ENCODE measurements at places on chromosomes 3 and 15.

DNA sequence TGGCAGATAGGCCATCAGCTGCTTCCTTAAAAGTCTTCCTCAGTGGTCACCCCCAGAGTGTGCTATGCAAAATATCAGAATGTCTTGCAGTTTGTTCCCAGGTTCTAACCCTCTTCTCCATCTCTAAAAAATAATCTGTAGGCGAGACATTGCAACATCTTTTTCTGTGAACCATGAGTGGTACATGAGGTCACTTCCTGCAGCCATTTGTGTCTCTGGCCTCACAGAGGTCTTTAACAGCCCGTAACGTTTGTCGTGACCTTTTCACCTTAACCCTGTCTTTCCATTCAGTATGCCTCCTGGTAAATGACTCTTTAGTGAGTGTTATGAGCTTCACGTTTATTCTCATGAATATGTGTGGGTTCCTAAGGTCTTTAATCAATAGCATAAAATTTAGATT lies 145.4 kb downstream of the KLHL25 start:
- peak; percentile 76 for DNase-seq

DNA sequence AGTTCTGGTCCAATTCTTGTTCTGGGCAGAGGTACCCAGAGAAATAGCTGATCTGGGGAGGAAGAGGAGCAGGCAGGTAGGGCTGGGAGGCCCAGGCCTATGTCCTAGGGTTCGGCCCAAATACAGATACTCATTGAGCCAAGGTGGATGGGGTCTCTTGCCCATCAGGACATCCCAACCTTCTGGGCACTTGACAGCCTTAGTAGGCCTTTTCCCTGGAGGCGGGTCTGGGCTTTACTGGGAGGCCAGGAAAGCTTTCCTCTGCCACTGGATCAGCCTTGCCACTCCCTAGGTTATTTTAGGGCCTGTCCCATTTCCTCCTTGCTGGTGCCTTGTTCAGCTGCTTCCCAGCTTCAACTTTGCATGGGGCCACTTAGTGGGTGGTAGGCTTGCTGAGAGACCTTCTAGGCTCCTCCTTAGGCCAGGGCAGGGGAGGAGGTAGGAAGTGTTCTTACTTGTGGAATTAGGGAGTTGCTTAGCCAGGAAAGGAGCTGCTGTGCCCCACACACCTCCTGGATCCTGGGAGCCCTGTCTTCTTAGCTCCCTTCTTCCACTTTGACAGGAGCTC lies 9.7 kb downstream of the TEX264 start:
- DNase-seq = no peak

GRCh38 chr3:46393554-46394434 lies 13.1 kb downstream of the CCR5AS start:
- DNase-seq = no peak

DNA sequence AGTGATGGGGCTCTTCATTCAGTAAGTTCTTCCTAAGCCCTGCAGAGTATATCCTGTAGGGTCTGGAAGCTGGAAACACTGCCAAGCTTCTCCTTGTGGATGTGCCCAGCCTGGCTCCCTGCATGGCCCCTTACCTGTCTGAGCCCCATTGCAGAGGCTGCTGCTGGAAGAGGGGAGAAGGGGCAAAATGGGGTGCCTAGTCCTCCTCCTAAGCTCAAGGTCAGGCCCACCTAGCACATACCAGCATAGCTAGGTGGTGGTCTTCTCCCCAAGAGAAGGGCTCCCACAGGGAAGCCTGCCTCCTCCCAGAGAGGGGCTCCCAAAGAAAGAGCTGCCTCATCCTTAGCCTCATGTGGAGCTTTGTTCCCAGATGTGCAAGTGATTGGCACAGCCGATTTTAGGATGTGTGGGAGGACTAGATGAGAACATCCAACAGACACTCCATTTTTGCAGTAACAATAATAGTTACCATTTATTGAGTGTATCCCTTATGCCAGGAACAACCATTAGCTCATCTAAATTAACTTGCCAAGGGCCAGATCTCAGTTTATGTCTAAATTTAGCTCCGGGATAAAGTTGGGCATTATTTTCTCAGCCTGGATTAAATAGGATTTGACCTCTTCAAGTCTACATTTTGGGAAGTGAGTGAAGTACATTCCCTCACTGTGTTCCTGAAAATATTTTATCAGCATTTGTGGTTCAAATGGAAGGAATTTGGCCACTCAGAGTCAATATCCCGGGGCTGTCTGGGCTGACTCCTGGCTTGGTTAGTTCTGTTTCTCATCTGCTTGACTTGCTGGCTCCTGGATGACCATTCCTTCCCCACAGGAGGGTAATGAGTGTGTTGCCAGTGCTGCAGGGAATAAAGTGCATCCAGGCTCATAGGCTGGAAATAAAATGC lies 291.1 kb upstream of the ROPN1 start:
- peak; percentile 81 for DNase-seq

DNA sequence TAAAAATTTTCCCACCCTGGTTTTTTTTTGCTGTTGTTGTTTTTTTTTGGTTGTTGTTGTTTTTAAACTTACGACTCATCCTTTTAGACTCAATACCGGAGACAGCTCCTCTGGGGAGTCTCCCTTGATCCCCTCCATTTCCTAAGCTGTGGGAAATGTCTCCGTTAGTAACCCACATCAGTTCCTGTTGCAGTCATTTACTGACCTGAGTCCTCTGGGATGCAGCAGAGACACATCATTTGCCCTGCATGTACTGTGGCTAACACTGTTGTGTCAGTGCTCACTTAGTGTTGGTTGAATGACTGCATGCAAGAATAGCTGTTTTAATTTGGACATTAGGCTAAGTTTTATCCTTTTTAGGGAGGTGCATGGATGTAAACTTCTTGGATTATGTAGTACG lies 83.8 kb downstream of the MBNL1 start:
- no peak for DNase-seq

DNA sequence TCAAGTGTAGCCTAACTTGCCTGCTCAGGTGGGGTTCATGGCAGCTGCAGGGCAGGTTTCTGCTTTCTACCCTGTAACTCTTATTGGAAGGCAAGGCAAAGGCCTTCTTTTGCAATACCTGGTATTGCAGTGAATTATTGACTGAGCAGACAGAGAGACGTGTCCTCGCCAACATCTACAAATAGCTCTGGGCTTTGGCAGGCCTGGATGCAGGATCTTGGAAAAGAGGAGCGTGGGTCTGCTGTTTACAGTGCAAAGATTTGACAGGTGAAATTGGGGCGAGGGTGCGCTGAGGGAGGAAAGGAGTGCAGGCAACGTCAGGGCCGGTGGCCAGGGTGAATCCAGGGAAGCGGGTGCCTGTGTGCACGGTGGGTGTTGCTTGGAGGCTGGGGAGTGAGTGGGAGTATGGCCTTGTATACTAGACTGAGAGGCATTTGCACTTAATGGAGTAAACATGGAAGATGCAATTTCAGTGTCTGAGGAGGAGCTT lies 44.5 kb downstream of the ST6GAL1 start:
- no peak for DNase-seq

DNA sequence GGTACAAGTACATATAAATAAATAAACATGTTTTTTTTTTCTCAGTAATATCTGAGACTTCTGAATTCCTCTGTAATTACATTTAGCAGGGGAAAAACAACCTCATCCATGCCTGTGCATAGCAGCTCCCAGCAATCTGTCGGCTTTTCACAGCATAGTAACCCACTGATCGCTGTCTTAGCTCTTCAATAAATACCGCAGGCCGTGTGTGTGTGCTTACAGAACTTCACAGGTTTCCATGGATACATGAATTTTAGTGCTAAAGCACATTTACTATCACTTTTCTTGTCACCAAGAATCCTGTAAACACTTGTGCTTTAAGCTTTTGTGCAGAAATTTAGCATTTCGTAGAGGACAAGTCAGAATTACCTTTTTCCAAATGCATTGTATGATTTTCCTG lies 4.0 kb upstream of the PLAAT1 start:
- no peak for DNase-seq

GRCh38 chr3:17055374-17056276 lies 170.9 kb downstream of the PLCL2 start:
- DNase-seq = peak; percentile 82

DNA sequence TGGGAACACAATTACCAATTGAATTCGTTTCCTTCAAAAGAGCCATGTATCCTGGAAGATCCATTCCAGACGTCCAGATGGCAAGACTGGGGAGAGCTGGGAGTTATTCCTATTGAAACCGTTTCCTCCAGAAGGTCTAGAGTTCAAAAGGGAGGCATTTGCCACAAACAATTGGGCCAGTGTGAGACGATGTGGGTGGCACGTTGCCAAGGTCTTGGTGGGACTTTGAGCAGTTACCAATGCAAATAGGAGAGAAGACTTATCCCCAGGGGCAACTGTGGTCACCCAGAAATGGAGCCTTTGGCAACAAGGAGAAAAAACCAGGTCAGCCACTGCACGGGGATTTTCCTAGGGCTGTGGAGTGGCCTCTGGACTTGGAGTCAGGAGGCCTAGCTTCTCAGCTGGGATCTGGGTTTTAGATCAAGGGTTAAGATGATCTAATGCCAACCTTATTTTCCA lies 29.6 kb upstream of the TLE3 start:
- DNase-seq = no peak

DNA sequence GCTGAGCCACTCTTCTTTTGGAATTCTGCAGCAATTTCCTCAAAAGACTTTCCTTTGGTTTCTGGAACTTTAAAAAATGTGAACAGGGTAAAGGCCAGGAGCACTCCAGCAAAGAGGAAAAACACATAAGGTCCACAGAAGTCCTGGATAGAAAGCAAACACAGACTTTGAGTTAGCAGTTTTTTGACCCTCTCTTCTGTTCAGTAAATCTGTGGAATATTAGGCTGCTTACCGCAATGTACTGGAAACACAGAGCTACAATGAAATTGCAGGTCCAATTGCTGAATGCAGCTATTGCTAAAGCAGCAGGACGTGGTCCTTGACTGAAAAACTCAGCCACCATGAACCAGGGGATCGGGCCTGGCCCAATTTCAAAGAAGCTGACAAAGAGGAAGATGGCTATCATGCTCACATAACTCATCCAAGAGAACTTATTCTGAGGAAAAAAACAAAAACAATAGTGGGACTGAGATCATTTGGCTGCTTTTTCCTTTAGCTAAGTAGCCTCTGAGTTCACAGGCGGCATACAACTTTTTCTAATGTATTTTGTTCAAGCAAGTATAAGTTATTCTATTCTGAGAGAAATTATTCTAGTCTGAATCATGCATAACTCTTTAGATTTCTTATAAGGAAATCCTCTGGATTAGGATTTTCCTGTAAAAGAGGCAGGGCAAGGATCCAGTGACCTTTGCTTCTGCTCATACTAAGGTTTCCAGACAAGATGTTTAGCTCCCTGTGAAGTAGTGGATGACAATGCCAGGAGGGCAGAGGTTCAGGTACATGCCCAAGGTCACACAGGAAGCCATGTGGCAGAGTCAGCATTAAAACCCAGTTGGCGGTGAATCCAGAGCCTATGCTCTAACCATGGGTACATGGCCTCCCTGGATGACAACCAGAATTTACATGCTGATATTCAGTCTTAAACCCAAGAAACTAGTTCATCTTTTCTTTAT lies 28.3 kb downstream of the SLC2A2 start:
- peak; percentile 51 for DNase-seq

DNA sequence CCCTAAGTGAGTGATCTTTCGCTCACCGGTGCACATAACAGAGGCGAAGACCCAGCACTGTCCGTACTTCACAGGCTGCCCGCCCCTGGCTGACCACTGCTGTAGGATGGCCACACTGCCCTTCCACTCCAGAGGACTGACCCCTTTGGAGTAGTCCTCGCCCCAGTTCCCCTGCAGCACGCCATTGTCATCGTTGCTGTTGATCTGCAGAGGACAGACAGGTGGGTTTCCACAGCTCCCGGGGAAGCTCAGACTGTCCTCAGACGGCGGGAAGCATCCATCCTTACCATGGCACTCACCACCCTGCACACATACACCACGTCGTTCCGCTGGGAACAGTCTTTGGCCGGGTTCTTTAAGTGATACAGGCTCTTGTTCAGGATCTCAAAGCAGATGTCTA lies 20.5 kb upstream of the TGM5 start:
- DNase-seq = no peak

DNA sequence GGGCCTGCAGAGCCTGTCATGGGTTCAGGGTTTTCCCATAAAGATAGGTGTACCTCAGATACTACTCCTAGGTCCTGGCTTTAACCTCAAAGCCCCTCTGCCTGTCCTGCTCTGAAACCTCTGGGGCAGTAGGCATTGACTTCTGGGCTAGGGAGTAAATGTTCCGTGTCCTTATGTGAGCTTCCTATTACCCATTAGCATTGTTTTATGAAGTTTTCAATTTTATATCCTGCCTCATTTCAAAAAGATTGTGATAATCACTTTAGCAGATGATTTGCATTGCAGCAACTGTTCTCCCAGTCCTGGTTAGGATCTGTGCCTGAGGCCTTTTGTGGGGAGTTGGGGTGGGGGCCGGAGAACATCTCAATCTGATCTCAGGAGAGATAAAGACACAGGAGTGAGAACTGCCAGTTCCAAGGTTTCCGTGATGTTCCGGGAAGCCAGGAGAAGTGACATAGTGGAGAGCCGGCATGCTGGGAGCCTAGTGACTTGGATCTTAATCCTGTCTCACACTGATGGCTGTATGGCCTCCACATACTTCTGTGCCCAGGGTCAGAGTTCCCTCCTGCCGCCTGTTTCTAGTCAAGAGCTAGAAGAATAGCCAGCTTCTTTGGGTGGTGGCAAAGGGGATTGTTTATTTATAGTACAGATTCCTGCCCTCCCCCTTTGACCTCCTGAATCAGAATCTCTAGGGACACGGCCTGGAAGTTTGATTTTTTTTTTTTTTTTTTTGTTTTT lies 10.6 kb downstream of the TPM1 start:
- peak; percentile 67 for DNase-seq

- DNase-seq = peak; percentile 10
These were observed 2.3 kb upstream of the ZNF589 start for GRCh38 chr3:48238531-48239085.

- no peak for DNase-seq
These were observed 20.9 kb upstream of the LDHAL6B start for GRCh38 chr15:59185725-59186124.

- no peak for DNase-seq
These were observed 466.9 kb upstream of the ROBO1 start for GRCh38 chr3:80234706-80235105.

GRCh38 chr3:16386561-16386960 lies 121.5 kb downstream of the OXNAD1 start:
- DNase-seq = no peak

DNA sequence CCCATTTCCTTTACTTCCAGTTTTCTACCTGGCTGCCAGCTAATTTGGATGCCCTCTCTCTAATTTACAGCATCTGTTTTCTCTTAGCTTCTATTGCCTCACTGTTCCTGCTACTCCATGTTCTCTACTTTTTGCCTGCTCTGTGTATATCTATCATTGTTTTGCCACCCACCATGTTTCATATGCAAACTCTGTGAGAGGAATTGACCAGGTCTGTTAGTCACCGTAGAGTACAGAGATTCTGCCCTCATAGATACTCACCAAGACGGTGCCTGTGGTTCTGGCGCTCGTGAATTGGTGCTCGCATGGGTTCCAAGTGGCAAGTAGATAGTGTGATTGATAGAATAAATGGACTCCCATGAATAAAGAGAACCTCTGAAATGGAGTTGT lies 288.8 kb downstream of the CNTN6 start:
- DNase-seq = no peak

DNA sequence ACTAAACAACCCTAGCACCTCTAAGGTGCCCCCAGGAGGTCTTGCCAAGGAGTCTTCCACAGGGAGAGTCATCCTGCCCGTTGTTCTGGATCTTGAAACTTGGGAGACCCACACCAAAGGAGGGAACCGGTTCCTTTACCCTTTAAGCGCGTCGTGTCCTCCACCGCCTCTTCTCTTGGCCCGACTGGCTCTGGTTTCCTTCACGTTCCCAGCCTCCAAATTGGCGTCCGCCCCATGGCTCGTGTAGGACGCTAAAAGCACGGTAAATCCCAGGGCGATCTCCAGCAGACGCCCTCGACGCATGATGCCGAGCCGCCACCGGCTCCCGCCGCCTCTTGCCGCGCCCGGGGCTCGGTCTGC lies 1.1 kb downstream of the FBN1 start:
- DNase-seq = peak; percentile 64
